ENCODE measurements at places on chromosomes 3 and 15.

DNA sequence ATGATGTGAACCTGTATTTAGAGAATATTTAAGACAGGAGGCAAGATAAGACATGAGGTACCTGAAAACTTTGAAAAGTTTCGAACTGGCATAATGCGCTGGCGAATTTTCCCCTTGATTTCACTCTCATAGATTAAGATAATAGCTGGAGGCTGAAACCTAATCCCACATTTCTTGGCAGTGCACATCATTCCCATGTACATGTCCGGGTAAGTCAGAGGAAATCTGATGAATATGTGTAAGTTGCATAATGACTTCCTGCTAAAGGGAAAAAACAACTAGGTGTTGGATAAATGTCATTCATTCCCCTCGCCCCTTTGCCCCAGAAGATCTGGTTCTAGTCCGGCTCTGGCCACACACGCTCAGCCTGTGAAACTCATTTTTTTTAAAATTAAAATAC, 3.6 kb downstream of the CEP19 start:
- DNase-seq: no peak

GRCh38 chr3:18044971-18045880, 302.8 kb upstream of the TBC1D5 start:
- DNase-seq: no peak

- no peak for DNase-seq
Observed at GRCh38 chr15:23038726-23039142, 635 bp downstream of the TUBGCP5 start.

DNA sequence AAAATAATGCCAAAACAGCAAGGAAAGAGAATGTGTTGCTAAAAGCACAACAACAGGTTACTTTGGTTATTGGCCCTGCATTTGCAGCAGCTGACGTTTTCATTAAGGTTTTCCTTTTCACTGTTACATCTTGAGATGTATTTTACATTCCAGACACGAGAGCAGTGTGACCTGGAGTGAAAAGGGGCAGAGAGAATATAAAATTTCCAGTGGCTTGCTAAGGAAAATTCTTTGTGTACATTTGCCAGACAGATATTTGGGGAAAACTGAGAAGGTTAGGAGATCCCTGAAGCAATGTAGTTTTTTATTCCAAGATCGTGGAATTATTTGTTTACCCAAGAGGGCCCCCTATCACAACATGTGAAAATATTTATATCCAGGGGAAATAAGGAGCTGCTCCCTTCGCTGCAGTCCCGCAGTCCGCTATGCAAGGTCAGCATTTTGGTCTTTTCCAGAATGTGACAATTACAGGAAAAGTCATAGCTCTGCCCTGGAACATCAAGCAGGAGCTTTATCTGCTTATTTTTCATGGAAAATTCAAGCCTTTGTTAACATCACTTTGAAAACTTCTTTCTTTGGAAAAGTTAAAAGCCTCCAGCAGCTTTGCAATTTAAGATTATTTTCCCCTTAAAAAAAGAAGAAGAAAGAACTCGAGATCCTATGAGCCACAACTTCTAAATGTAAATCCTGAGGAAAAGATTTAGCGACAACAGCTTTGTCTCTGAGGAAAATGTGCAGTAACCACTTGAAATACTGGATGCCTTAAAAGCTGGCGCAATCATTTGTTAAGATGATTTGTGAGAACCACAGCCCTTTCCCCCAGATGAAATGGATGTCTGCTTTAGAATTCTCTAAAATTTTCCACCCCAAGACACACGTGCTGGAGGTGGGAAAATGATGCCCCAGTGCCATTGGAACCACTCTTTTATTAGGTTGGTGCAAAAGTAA, 256.4 kb upstream of the TPM1 start:
- DNase-seq: no peak

GRCh38 chr15:40274350-40275274, 8.3 kb downstream of the ANKRD63 start:
- DNase-seq: peak; percentile 75

GRCh38 chr15:65818927-65819562, 27.0 kb upstream of the DENND4A start:
- peak; percentile 61 for DNase-seq

DNA sequence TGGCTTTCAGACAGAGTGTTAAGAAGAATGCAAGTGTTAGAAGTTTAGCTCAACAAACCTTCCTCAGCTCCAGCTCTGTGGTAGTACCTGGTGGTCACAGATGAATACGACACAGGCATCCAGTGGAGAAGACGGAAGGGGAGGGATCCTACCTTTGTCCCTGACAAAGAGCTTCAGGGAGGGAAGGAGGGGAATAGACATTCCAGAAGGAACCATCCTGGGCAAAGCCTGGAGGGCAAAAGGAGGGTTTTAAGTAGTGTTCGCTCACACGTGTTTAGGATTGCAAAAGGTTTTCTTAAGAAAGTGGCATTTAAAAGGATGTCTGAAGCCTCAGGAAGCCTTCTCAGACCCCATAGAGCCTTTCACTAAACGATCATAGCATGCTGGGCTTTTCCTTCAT, 2.8 kb downstream of the CHCHD4 start:
- DNase-seq: no peak

GRCh38 chr3:194555175-194556062, 68.6 kb upstream of the ATP13A3 start:
- no peak for DNase-seq

Data from GDM1 (cell line).